ENCODE measurements at places on chromosomes 6 and 20.

DNA sequence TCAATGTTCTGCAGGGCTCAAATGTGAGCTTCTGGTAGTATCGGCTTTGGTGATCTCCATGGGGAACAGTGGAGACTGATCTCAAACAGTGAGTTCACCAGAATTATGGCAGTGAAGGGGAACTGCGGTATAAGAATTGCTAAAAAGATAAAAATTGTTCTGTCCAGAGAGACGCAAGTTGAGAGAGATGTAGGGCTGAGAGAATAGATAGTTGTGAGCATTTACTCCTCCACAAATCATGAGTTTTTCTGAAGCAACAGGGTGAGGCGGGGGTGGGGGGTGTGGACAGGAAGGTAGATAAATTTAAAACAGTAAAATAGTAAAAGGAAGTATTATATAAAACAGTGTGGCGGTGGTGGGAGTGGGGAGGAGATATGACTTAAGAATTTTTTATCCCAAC lies 98.6 kb upstream of the NEDD9 start:
- DNase-seq: no peak

DNA sequence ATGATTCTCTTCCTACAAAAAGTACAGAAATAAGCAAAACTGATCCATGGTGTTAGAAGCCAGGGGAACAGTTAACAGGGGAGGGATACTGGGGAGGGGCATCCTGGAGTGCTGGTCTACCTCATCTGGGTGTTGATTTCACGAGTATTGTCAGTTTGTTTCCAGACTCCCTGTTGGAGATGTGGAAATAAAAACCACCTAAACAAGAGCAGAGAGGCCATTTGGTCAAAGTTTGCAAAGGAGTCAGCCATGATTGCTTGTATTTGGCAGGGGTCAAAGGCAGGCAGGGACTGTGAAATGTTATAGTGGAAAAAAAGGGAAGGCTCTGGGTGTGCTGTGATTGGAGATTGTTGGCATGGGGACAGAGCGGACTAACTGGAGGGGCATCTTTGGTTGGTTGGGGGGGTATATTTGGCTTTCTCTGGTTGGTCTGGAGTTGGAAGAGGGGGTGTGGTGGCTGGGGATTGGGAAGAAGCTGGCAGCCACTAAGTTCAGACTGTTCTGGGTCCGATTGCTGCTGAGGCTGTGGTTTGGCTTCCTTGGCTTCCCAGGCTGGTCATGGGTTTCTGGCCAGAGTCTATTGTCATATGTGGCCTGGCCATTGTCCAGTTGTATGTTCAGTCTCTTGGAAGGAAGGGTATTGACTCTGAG lies 14.9 kb upstream of the PANK2 start:
- peak; percentile 59 for DNase-seq

DNA sequence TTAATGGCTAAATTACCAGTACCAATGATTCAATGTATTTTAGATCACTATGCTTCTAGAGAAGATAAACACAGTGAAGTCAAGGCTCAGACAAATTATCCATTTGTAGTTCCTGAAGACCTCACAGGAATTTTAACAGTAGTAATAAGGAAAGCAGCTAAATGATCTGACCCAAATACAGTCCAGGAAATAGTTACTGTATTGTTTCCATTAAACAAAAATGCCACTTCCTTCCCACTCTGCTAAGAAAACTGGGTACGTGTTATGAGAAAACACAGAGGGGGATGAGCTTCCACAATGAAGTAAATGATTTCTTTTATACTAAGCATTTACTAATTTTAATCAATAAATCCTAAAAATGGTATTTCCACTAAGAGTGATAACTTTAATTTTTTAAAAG lies 127.9 kb downstream of the CDK19 start:
- DNase-seq: no peak

DNA sequence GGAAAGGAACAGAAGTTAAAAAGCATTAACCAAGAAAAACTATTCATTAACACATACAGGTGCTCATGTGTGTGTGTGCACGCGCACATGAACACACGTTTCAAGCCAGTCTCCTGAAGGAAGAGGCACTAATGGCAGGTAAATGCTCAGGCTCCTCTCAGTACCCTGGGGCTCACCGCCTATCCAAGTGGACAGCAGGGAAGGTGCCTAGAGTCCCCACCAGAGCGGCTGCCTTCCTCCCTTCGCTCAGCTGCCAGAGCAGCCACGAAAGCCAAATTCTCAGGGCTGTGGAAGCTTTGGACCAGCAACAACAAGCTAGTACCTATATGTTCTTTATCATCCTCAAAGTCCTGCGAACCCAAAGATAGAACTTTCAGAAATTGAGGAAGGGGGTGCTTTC lies 42.6 kb downstream of the PLCG1 start:
- DNase-seq: no peak
